Stimulated activated CD8-positive, alpha-beta memory T cell treated with anti-CD3 and anti-CD28 coated beads, Interleukin-12 subunit alpha, Interleukin-12 subunit beta, amount 100 ng/mL, for 1 hour (primary cell): ENCODE measurements at places on chromosomes 13 and 19.

DNA sequence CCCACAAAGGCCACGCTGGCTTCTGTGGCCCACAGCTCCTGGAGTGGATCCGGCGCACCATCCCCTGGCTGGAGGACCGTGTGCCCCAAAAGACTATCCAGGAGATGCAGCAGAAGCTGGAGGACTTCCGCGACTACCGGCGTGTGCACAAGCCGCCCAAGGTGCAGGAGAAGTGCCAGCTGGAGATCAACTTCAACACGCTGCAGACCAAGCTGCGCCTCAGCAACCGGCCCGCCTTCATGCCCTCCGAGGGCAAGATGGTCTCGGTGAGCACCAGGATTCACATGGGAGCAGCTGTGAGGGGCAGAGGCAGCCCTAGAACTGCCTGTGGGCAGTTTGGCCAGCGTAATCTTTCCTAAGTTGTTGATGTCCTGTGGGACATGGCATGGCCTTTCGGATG is 27.2 kb downstream of the CAPN12 start:
- DNase-seq: no peak

- DNase-seq: no peak
Observed at GRCh38 chr19:11225815-11226214, 13.6 kb upstream of the ANGPTL8 start.

DNA sequence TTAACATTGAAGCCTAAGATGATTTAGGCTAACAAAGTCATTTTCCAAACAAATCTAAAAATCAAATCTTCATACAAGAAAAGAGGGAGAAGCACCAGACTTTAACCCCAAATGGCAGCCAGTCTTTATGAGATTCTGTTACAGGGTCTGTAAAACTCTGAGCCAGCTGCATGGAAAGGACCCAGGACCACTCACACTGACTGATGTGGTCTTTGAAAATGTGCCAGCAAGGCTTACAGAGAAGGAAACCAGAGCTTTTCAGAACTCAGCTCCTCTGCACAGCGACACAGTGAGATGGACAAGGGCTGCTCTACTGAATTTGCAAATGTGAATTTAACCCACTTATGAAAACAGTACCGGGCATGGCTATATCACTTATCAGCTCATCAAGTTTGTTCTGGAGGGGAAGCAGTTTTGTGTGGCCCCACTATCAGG is 98.8 kb upstream of the SERP2 start:
- DNase-seq: no peak

- no peak for DNase-seq
Observed at GRCh38 chr19:408902-409515, at the start of gene C2CD4C. TSS of gene C2CD4C (minus strand) at chr19:409147. CDS start at chr19:408361, 786 bp downstream.

DNA sequence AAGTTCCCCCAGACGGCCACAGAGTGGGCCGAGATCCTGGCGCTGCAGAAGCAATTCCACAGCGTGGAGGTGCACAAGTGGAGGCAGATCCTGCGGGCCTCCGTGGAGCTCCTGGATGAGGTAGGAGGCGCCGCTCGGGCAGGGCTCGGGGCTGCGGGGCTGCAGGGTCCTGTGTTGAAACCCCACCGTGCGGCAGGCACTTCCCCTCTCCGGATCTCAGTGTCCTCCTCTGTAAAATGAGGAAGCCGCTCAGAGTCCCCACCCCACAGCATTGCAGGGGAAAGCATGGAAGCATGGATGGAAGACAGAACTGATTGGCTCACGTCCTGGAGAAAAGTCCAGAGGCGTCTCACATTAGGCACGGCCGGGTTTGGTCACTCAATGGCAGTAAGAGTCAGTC is 6.8 kb upstream of the SCN1B start:
- no peak for DNase-seq

DNA sequence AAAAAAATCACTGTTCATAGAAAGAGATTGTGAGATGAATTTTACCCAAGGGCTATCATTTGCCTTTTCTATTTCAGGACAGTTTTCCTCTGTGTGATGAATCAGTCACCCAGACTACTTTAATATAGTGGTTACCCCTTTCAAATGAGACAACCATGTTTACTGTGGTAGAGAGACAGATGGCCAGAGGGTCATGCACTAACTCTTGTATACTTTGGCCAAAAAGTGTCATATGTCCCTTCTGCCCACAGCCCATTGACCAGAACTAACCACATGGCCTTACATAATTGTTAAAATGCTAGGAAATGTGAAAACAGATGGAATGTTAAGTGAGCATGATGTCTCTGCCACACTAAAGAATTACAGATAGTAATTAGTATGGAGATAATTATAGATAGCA is 498.7 kb downstream of the DACH1 start:
- no peak for DNase-seq

GRCh38 chr13:35165205-35165604 is 223.1 kb downstream of the NBEA start:
- no peak for DNase-seq

DNA sequence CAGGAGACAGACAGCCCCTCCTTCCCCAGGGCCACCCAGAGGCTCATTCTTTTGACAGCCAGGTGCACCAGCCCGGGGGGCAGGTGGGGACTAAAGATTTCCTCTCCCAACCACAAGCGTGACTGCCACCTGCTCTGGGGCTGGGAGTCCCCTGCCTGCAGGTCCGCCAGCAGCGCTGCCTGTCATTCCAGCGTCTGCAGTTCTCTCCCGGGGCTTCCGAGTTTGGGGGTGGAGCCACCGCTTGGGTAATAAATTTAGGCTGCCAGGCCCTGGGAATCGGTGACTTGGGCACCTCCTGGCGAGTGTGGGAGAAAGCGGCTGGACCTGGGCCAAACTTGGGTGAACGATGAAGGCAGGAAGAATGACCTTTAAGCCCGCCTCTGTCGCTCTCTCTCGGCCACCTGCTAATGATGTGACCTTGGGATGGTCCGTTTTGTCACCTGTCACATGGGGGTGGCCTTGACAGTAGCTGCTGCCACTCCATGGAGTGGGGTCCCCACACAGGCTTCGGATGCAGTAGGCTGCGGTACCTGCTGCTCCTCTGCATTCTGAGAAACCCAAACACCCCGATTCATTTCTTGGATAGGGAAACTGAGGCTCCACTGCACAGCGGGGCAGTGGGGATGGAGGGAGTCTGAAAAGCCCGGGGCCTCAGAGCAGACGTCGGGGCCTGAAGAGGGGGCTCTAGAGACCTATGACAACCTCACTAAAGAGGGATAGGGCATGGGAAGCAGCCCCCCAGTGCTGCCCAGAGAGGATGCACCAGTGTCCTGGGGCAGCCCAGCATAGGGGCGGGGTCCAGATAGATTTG is 12.8 kb downstream of the FUT6 start:
- no peak for DNase-seq

DNA sequence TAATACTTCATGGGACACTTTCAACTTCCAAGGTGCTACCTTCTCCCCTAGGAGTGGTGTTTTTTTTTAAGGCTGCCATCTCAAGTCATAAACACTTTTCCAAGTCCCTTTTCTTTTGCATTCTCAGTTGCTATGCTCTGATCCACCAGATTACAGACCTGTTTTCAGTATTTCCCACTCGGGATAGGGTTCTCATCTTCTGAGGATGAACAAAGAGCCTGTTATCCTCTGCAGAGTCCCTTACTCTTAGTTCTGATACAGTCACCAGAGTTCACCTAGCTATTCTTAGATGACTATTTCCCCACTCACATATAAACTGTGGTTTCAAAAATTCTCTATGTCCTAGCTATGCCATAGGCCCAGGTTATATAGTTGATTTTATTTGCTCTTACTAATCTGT is 15.9 kb downstream of the ZDHHC20 start:
- DNase-seq: no peak
